Activated gamma-delta T cell treated with Interleukin-2 at 50 U/mL for 16 hours (primary cell): ENCODE measurements at places on chromosomes 2 and 18.

- no peak for DNase-seq
Measured at GRCh38 chr18:9404565-9405060, 70.0 kb downstream of the TWSG1 start.

- no peak for DNase-seq
Measured at GRCh38 chr18:13543811-13544732, 182.3 kb downstream of the FAM210A start.

DNA sequence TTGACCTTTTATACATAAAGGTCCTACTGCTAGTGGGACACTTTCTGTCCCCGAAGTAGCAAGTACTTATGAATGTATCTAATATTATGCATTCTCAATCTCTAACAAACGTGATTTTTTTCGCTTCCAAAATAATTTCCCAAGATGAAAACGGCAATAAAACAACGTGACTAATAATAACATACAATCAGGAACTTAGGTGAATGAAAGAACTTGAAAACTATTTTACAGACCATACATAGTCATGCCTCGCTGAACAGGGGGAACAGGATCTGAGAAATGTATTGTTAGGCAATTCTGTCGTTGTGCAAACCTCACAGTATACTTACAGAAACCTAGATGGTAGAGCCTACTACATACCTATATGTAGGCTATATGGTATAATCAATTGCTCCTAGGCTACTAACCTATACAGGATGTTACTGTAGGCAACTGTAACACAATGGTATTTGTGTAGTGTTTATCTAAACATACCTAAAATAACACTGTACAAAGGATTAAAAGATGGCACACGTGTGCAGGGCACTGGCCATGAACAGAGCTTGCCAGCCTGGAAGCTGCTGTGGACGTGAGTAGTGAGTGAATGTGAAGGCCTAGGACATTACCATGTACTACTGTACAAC is 2.5 kb downstream of the RTN4 start:
- no peak for DNase-seq

DNA sequence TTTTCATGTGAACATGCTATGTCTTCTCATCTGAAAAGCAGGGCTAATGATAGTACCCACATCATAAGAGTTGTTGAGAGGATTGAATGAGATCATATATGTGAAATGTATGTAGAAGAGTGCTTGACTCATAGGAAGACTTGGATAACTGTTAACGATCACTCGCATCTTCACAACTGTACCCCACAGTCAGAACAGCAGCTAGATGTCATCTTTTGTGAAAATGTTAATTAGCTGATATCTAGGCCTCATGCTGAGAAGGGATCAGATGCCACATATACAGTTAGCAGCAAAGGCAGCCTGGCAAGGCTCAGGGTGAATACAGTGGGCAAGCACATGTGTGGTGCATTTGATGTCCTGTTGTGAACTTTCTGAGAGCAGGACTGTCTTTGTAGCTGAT is 24.2 kb downstream of the MAP3K20 start:
- DNase-seq: no peak

GRCh38 chr2:47676261-47676926 is 106.6 kb upstream of the MSH6 start:
- no peak for DNase-seq

DNA sequence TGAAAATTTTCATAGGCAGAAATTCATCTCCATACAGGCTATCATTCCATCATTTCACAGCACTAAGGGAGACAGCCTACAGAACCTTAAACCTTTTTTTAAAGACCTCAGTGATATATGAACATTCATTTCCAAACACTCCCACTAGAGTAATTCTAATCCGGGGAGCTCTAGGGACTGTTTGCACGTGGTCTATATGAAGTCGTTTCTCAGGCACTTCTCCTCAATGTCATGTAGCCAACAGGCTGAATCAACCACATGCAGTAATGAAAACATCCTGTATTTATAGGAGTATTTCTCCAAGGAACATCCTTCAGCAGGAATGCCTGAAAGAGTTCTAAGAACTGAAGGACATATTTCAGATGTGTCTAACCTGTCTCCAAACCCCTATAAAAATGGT is 97.3 kb upstream of the CREB1 start:
- DNase-seq: no peak
